ENCODE measurements at places on chromosomes 6 and 20.

DNA sequence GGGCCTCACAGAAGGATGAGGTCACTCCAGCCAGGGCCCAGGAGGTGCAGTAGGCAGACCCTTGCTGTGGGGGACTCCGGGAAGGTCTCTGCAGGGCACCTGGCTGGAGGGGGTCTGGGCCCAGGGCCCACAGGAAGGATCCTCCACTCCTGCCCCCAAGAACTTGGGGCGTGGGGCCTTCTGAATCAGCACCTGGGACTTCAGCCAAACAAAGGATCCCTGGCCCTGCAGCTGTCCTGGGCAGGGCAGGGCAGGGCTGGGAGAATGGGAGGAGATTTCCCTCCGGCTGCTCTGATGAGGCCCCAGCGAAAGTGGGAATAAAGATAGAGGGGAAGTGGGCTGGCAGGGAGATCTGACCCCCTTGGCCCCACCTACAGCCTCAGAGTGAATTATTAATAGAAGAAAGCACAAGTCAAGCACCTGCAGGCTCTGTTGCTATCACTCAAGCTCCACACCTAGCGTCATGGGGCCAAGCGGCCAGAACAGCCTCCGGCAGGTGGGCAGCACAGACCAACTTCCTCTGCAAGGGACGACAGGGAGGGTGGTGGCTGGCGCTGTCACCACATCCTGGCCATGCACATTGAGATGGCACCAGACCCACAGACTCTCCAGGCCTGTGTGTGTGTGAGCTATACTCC is 61.6 kb upstream of the MRPS10 start:
- peak; percentile 58 for DNase-seq

DNA sequence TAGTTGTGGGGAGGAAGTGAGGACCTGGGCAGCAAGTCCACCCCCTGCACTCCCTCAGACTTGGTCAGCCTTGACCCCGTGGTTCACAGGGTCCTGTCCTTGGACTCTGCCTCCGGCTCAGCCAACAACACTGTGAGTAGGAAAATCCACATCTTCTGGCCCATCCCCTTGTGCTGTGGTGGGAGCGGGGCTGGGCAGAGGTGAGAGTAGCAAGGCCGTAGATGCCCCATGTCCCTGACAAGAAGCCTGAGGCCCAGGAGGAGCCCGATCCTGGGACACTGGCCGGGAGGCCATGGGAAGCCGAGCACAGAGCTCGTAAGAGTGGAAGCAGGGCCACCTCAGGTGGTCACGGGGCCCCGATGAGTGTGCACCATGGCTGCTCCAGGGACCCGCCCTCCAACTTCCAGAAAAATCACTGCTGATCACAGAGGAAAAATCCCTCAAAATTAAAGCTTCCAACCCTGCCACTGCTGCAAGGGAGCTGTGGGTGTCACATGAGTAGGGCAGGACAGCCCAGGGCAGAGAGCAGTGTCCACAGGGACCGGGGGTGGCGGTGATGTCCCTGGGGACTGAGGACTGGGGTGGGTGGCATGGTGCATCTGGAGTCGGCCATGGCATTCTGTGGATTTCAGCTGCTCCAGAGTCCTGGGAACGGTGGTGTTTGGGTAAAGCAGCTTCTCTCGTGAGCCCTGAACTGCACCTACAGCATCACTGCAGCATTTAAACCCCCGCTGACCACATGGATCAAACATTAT is 189.4 kb downstream of the DLL1 start:
- no peak for DNase-seq

- DNase-seq, result no peak
Observed at GRCh38 chr20:32798046-32798981, 21.4 kb upstream of the MAPRE1 start.

DNA sequence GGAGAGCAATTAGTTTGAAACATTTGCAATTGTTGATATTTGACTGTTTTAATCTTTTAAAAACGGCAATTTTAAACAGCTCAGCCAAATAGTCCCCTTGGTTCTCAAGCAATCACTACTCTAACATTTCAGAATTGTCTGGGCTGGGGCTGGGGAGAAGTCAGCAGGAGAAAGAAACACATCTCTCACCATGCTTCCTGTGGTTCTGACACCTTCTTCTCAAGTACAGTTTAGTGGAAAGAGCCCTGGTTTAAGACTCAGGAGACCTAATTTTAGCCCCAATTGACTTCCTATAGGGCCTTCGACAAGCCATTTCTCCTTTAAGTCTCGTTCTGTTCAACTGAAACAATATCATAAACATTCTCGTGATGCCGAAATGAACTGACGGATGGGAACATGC is 168.4 kb upstream of the CDYL start:
- DNase-seq, result no peak

- no peak for DNase-seq
Observed at GRCh38 chr20:35823147-35823546, 51.3 kb downstream of the PHF20 start.

GRCh38 chr20:24086121-24086520 is 97.5 kb upstream of the GGTLC1 start:
- no peak for DNase-seq

DNA sequence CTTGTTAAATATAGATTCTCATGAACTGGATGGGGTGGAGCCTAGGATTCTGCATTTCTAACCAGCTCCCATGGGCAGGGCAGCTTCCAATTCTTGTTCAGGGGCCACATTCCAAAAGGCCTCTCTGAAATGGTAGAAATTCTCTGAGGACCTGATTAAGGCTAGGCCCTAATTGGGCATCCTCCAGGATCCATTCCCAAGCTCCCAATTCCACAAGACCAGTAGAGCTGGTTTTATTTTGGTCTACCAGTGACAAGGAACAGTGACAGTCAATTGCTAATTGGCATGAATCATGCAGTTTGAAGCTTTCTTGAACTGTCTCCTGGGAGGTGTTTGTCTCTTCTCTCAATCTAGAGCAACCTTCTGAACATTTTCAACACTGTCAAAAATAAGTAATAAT is 3.0 kb downstream of the THBD start:
- DNase-seq, result no peak

- DNase-seq, result no peak
Observed at GRCh38 chr6:251920-252319, 40.4 kb upstream of the DUSP22 start.

DNA sequence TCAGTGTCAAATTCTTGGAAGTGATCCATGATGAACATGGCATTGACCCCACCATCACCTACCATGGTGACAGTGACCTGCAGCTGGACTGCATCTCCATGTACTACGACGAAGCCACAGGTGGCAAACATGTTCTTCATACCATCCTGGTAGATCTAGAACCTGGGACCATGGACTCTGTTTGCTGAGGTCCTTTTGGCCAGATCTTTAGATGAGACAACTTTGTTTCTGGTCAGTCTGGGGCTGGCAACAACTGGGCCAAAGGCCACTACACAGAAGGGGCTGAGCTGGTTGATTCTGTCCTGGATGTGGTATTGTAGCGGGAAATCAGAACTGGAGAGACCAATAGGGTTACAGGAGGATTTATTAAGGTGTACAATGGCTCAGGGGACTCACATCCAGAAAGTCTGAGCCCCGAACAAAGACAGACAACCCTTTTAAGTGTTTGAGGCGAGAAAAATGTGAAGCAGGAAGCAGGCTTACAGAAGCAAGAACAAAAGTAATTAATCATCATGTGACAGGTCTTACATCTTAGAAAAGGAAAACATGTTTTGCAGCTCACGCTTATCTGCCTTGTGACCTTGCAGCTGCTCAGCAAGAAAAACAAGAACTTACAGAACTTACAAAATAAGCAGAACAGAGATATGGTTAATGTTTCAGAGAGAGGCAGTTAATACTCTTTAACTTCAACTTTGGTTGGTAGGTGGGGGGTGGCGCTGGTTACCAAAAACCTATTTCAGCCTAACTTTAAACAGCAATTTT is 58.8 kb upstream of the MOCS1 start:
- no peak for DNase-seq

DNA sequence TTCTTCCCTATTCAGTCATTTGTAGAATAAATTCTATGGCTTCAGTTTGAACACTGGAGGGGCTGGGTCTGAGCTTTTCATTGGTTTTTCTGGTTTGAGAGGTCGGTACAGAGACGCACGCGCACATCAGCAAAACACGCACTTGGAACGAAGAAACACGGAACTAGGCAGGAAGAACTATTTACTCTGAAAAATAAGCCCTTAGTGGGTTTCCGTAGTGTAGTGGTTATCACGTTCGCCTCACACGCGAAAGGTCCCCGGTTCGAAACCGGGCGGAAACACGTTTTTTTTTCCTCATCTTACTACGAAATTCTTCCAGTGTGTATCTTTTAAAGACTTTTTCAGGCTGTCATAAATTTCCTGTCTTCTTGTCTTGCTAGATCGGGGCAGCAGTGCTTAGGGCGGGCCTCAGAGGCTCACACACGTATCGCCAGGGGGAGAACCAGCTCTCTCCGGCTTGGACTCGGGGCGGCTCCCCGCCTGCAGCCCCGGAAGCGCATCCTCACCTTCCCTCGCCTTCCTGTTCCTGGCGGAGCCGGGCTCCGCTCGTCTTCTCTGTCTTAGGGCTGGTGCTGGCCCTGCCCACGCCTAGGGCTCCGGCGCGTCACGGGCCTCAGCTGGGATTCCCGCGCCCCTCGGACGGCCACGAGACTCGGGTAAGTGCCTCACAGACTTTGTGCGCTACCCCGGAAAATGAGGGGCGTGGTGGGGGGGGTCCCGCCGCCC is at the start of gene HMGN4:
Gene HMGN4 (plus strand): TSS at position 521 of the 726 bp plus-strand sequence. CDS start 6,841 bp downstream, outside the sequence.
- DNase-seq, result peak; percentile 84

DNA sequence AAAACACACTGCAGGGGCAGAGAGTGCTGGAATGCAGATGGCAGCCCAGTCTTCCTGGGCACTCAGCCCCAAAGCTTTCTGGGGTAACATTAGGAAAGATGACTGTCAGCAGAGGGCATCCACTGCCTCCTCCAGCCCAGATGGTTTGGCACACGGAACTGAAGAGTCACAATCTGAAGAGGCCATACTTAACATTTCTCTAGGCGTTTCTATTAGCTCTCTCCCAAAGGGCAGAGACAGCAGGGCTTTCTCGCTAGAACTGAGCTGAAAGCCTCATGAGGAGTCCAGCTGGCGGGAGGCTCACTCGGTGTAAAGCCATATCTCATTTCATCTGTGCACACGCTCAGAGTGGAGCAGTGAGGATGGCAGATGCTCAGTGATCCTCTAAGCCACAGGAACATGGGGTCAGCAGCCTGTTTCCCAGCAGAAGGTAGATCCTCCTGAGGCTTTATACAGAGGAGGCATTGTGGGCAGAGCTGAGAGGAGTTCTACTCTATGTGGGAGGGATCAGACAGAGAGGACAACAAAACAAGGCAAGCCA is 28.1 kb downstream of the ALDH8A1 start:
- no peak for DNase-seq

DNA sequence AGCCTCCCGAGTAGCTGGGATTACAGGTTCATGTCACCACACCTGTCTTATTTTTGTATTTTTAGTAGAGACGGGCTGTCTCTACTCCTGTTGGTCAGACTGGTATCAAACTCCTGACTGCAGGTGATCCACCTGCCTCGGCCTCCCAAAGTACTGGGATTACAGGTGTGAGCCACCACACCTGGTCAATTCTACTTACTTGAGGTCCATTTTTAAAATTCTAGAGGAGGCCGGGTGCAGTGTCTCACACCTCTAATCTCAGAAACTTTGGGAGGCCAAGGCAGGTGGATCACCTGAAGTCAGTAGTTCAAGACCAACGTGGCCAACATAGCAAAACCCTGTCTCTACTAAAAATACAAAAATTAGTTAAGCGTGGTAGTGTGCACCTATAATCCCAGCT is 7.8 kb downstream of the RIPOR3 start:
- no peak for DNase-seq

DNA sequence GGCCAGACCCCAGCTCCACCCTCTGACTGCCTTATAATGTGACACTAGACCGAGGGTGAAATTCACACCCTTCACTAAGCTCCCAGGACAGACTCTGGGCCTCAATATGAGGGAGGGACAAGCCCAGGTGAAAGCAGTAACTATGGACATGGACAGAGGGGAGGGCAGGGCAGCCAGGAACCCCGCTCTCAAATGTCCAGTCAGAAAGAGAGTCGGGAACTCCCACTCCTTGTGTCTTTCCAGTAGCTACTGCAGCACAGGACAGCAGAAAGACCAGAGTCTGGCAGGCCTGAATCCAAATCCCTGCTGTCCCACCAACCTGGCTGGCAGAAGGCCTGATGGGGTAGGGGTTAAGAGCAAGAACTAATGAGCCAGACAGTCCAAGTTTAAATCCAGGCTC is 6.4 kb downstream of the C20orf96 start:
- DNase-seq, result no peak

GRCh38 chr6:139490482-139490881 is 116.0 kb upstream of the CITED2 start:
- no peak for DNase-seq

DNA sequence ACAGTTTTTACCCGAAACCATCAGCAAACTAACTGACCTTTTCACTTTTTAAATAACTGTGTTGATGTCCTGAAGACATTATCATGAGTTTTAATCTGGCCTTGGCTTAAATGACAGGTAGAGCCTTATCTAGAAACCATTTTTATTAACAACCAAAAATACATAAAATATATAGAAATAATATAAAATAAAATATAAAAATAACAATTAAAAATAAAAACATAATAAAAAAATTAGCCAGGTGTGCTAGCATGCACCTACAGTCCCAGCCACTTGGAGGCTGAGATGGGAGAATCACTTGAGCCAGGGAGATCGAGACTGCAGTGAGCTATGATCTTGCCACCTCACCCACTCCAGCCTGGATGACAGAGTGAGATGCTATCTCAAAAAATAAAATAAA is 21.6 kb downstream of the HMGN3 start:
- DNase-seq, result no peak

DNA sequence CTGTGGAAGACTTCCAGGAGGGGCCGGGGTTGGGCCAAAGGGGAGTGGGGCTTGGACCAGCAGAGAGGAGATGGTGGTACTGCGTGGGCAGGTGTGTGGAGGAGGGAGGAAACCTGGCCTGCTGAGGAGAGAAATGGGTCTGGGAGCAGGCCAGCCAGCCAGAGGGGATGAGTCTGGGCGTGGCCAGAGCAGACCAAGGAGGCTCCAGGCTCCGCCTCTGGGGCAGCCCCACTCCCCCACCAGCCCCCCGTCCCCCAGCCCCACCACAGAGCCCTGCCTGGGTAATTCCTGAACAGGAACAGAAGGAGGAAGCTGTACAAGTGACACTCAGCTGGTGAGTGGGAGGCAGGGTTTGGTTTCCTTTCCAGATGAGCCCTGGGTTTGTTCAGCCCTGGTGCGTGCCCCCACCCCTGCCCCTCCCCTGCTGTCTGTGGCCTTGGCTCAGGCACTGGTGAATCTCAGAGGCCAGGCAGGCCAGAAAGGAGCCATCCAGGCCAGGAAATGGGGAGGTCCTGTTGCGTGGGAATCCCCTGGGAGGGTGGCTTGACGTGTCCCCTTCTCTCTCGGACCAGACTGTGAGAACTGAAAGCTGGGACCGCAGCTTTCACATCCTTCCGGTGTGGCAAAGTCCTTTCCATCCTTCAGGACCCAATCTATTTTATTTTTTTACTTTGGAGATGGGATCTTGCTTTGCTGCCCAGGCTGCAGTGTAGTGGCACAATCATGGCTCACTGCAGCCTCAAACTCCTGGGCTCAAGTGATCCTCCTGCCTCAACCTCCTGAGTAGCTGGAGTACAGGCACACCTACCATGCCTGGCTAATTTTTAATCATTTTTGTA is 9.4 kb upstream of the SRC start:
- DNase-seq, result peak; percentile 84

GRCh38 chr6:21828704-21829103 is 235.2 kb downstream of the SOX4 start:
- no peak for DNase-seq

Data from uterus (tissue), 4 donors.